ENCODE measurements at places on chromosomes 12 and 14. TPM values are rescaled to one million over a fixed set of nuclear protein-coding genes. Genes with fewer than 3 reads are reported as not detected.

DNA sequence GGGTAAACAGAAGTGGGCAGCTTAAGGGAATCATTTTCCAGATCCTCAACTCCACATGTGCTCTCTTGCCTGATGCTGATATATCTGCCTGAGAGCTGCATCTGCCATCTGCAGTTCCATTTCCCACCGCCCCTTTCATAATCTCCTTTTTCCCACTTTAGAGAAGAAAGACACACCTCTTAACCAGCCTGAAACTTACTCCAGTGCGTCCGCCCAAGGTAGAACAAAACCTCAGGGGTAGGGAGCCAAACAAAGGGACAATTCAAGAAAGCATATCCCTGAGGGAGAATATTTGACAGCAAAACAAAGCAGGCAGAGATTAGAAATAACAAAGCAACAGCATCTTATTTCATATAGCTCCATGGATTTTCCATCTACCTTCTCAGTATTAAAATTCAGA, 4.3 kb downstream of the MDM1 start:
- no peak for DNase-seq

DNA sequence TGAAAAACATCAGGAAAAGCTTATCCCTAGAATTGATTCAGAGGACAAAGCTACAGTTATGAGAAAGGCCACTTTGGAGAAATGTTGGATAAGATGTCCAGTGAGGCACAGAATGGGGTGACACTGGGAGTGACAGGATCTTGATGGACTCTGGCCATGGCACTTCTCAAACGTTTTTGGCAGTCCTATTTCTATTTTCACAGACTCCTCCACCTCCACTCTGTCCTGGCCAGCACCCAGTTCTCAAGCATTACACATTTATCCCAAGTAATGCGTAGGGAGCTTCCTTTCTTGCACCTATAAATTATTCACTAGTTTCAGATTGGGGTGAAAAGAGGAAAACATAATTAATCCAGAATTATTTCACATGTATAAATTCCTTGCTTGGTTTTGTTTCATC, 727.3 kb downstream of the NRXN3 start:
- no peak for DNase-seq

GRCh38 chr12:57040211-57040610, 9.7 kb downstream of the MYO1A start:
- no peak for DNase-seq

- no peak for DNase-seq
These were observed 11.0 kb downstream of the KCNJ8 start for GRCh38 chr12:21763531-21763930.

GRCh38 chr12:56336361-56337167, 2.1 kb upstream of the IL23A start:
- DNase-seq, result no peak

DNA sequence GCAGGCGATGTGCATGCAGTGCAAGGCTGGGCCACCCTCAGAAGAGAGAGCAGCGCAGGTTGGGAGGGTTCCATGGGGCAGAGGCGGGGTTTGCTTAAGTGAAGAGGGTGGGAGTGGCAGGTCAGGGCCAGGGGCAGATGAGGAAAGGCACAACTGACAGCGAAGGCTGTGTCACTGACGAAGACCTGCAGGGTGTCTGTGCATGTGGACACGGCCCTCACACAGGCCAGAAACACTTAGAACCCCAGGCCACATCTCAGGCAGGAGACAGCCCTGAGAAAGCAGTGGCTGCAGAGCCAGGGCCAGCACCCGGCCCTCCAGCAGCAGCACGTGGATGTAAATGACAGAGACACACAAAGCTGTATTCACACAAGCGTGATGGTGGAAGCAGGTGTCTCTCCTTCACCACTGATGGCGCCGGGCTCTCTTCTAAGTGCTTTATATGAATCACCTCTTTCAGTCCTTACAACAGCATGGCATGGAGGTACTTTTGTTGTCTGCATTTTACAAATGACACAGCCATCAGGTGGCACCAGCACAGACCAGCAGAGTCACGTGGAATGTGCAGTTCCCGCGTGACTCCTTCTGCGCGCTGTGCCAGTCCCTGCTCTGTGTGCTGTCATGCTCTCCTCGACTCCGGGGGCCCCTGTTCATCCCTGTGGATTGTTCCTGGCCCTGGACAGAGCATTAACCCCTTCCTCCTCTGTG, 54.6 kb downstream of the TSPAN11 start:
- DNase-seq, result no peak

DNA sequence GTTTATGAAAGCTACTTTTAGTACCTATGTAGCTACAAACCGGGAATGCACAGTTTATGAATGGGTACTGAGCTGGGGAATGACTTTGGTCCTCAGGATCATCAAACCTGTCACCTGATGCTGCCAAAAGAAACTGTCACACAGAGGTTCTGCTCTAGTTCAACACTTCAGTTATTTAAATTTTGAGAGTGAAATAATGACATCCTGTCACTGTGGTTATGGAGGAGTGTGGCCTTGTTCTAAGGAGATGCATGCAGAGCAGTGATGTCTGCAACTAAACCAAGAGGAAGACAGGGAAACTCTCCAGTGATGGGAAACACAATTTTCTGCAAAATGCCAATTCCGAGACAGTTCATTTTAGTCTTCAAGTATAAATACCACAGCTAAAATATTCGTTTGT, 4.8 kb upstream of the AEBP2 start:
- no peak for DNase-seq

GRCh38 chr12:53712059-53712643, 15.1 kb downstream of the CALCOCO1 start:
- DNase-seq, result no peak

DNA sequence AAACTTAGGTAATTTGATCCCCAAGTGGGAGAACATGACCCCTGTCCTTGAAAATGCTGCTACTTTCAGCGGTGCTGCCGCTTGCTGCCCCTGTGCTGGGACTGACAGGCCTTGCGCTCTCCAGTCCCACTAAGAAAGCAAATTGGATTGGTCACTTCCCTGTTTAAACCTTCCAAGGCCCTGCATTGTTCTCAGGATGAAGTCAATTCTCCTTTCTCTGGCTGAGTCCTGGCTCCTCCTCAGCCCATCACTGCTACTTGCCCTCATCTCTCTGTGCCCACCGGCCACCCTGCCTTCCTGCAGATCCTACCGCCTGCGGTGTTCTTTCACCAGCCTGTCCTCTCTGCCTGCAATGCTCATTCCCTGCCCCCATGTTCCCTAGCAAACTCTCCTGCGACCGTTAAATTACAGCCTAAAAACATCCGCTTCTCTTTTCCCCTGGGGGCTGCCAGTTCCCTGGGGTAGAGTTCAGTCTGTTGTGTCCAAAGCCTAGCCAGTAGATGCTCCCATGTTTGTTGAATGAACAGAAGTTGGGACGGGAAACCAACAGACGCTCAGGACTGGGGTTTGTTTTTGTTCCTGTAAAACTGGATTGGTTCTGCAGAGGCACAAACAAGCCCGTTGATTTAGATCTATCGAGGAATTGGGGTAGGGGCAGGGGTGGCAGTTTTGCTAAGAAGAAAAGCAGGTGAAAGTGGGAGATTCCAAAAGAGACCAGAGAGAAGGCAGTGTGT, 127.3 kb upstream of the HIF1A start:
- DNase-seq, result no peak

- DNase-seq, result no peak
These were observed 40.1 kb upstream of the YAF2 start for GRCh38 chr12:42278128-42278510.

Gene NEUROD4
- total RNA-seq, result not detected

Gene SLC5A8
- total RNA-seq, result not detected

Data from kidney epithelial cell (primary cell).